ENCODE measurements at places on chromosomes 12 and 14. TPM values are rescaled to one million over a fixed set of nuclear protein-coding genes. Genes with fewer than 3 reads are reported as not detected.

NFKBIA gene
- total RNA-seq = 34.1 TPM

RBM25 gene
- 92.4 TPM for total RNA-seq

CEBPE gene
- not detected for total RNA-seq

C14orf180 gene
- total RNA-seq = not detected

PLEKHG7 gene
- not detected for total RNA-seq

DNA sequence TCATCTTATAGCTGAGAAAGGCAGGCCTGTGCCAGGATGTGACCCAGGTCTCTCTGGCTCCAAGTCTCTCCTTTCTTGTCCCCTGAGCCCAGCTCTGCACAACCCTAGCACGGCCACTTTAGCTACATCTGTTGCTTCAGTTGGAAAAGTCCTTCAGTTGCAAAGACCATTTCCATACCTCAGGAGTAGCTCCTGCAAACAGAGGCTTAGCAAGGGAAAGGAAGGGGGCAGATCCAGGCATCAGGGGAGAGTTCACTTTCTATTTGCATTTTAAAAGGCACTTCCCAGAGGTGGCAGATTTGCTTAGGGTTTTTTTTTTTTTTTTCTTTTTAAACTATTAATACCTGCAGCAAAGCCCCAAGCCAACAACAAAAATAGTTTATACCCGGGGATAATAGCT is 3.0 kb upstream of the PITPNM2 start:
- DNase-seq = no peak

- DNase-seq = peak; percentile 92
Observed at GRCh38 chr14:69059658-69060623, 80.8 kb upstream of the ACTN1 start.

GRCh38 chr12:117134059-117134458 is 34.8 kb upstream of the TESC start:
- DNase-seq = no peak

- peak; percentile 37 for DNase-seq
Observed at GRCh38 chr12:116202433-116202832, 75.1 kb downstream of the MED13L start.

DNA sequence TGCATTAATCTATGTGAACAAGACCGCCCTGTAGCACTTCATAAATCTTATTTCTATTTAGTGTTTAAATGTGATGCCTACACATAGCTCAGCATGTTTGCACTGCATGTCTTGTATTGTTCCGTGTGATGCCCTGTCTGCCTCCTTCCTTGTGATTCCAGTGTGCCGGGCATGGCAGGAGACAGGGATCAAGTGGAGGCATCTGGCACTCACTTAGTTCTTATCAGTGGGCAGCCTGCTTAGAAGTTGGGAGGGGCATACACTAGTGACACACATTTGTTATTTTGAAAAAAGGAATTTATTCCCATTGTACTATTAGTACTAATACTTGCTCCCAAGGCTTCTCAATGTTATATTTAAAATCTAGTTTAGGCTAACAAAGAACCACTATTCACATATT is 176.4 kb downstream of the KCNA5 start:
- no peak for DNase-seq

GRCh38 chr12:12726555-12727093 is 9.5 kb downstream of the CDKN1B start:
- peak; percentile 79 for DNase-seq

- DNase-seq = peak; percentile 65
Observed at GRCh38 chr14:94129758-94130414, 482 bp upstream of the IFI27L2 start.

DNA sequence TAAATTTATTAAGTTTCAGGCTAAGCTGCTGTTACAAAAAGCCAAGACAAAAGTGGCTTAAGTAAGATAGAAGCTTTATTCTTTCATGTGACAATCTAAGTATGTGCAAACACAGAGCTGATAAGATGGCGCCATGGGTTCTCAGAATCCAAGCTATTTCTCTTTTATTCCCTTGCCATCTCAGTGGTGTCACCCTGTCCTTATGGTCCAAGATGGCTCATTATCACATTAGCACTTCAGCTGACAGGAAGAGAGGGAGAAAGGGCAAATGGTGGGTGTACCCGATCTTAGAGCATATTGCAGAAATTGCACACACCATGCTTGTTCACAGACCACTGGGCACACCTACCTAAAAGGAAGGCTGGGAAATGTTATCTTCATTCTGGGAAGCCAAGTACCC is 211.7 kb downstream of the TMTC2 start:
- DNase-seq = no peak
